ENCODE measurements at places on chromosomes 1 and 21. TPM values are rescaled to one million over a fixed set of nuclear protein-coding genes. Genes with fewer than 3 reads are reported as not detected.

DNA sequence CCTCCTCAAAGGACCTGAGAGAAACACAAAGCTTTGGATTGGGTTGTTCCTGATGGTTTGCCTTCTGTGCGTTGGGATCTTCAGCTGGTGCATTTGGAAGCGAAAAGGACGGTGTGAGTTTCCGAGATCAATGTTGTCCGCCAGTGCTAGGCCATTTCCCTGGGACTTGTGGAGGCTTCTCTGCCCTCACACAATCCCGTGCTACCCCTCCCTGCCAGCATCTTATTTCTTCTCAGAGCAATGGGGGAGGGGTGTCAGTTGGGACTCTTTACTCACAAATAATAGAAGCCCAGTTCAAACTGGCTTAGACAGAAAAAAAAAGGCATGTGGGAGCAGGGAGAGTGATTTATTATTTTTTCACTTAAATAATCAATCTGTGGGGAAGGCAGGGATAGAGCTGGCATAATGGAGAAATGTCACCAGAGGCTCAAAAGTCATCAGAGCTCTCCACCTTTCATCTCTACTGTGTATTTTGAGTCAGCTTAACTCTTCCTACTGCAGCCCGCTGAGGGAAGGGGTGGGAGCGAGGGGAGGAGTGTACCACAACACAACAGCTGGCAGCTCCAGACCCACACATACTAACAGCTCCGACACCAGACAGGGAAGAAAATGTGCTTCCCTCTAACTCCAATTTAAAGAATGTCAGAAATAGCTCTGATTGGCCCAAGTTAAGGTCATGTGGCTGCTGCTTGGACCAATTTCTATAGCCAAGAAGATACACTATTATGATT lies 22.4 kb downstream of the LY9 start:
- H3K27ac ChIP-seq, result no peak overlapping the region
- no peak overlapping the region for H3K4me3 ChIP-seq

- DNase-seq, result no peak
- no peaks in the 10 kb centered on the region for H3K4me1 ChIP-seq
- no peak overlapping the region for H3K4me3 ChIP-seq
- no peaks in the 10 kb centered on the region for H3K36me3 ChIP-seq
- no peak overlapping the region for H3K27ac ChIP-seq
Observed at GRCh38 chr1:200081151-200081968, 53.9 kb downstream of the NR5A2 start.

DNA sequence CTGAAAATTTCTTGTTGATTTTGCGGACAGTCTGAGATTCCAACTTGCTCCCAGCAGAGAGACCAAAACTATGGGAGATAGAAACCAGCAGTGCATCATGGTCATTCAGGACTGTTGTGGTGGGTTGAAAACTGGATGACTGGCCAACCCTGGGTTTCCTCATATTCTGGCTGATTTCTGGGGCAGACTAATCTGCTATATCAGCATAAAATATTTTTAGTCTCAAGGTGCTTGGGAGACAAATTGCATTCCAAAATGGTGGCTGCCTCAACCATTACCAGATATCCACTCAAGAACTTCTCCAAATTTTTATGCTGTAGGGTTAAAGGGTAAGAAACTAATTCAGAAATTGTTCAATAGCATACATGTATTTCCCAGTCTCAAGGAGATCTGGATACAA lies 434.0 kb downstream of the BRINP3 start:
- no peak overlapping the region for H3K27ac ChIP-seq
- no peak for DNase-seq
- H3K36me3 ChIP-seq, result no peaks in the 10 kb centered on the region
- no peaks in the 10 kb centered on the region for H3K4me1 ChIP-seq
- H3K4me3 ChIP-seq, result no peak overlapping the region

- DNase-seq, result no peak
- peaks cover 58% of the 10 kb centered on the region for H3K36me3 ChIP-seq
- peaks cover 72% of the 10 kb centered on the region for H3K4me1 ChIP-seq
Observed at GRCh38 chr1:6035303-6035702, 10.4 kb upstream of the KCNAB2 start.

- H3K36me3 ChIP-seq, result no peaks in the 10 kb centered on the region
- no peak overlapping the region for H3K27ac ChIP-seq
- H3K4me1 ChIP-seq, result peaks cover 4% of the 10 kb centered on the region
- H3K4me3 ChIP-seq, result no peak overlapping the region
Observed at GRCh38 chr1:211490038-211490678, 1.8 kb downstream of the RD3 start.

DNA sequence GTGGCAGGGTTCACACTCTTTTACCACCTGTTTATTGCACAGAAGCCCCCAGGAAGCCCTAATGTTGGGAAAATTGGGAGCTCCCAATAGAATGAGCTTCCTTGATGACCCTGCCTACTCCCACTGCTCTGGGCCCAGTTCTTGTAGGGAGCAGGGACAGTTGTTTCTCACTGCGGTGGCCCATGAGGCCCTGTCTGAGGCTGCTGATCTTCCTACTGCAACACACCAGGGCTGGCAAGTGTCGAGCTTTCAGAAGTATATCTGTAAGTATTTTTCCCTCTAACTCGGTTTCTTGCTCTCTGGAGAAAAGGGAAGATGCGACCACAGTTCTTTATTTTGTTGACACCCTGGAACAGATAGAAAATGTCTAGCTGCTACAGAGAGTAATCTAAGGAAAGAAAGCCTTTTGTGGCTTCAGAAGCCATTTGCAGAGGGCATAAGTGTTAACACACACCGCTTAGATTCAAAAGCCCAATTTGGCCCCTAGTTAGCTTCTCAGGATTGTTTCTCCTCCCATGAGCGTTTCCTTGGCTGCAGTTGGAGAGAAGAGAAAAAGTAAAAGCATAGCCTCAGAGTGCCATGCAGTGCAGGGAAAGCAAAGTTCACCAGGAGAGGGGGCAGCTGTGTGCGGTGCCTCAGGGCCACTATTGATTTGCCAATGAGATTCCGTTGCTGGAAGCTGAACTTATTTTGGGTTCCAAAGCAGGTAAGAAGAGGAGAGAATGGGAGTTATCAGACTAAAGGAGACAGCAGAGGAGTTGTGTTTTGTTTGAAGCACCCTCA lies 102.6 kb downstream of the SELENOF start:
- no peaks in the 10 kb centered on the region for H3K36me3 ChIP-seq
- H3K4me3 ChIP-seq, result no peak overlapping the region
- H3K4me1 ChIP-seq, result no peaks in the 10 kb centered on the region
- no peaks in the 10 kb centered on the region for H3K27me3 ChIP-seq
- no peak overlapping the region for H3K27ac ChIP-seq

The TRIM67 gene
- not detected for total RNA-seq

DNA sequence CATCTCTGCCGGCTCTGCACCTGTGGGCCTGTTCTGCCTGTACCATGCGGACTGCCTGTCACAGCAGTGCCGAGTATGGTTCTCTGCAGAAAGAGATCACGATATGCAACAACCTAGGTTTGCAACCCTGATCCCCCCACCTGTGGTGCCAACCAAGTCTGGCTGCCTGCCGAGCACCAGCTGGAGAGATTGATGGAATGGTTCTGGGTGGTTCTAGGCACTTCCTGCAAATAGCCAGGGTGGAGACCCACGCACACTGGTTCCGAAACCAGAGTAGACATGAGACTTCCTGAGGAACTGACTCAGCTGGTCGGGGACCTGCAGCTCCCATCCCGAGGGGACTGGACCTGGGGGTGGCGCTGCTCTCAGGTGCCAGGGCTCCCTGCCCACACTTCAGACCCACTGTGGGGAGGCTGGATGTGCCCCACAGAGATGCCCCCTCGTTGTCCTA lies 5.4 kb downstream of the TPRG1L start:
- H3K36me3 ChIP-seq, result peaks cover 8% of the 10 kb centered on the region
- peaks cover 5% of the 10 kb centered on the region for H3K4me1 ChIP-seq
- no peak overlapping the region for H3K4me3 ChIP-seq
- DNase-seq, result no peak
- H3K27me3 ChIP-seq, result no peaks in the 10 kb centered on the region

DNA sequence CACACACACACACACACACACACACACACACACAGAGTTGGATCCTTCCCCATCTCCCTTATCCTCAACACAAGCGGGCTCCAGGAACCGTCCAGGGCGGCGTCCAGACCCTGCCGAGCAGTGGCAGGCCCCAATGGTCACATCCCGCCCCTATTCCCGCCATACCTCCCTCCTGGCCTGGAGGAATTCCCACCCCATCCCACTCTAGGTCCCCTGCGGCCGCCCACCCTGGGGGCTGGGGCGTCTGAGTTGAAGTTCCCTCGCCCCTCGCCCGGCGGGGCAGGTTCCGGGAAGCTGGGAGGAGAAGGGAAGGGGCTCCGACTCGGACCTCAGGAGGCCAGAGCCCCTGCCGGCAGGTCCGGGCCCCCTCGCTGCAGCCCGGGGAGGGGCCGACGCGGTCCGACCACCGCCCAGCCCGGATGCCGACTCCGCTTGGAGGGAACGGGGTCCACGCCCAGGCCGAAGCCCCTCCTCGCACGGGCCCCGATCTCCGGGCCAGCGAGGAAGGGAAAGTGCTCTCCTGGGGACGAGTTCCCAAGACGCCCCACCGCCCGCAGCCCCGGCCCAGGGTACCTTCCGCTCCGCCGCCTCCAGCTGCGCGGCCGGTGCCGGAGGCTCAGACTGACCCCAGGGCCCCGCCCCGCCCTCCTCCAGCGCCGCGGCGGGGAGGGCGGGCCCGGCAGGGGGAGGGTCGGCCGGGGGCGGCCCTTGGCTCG lies at the start of gene RHOC:
Gene RHOC, minus strand, starts transcription at position 623 of the 716 bp plus-strand sequence. CDS start 3,328 bp downstream, outside the sequence.
- H3K4me3 ChIP-seq, result peak within 1 kb of the TSS; percentile 71
- H3K27me3 ChIP-seq, result peaks cover 11% of the 10 kb centered on the region
- H3K4me1 ChIP-seq, result peaks cover 44% of the 10 kb centered on the region
